ENCODE measurements at places on chromosomes 11 and 22.
A peak's percentile ranks its signal among the peaks of the same experiment; 100 is the strongest.

DNA sequence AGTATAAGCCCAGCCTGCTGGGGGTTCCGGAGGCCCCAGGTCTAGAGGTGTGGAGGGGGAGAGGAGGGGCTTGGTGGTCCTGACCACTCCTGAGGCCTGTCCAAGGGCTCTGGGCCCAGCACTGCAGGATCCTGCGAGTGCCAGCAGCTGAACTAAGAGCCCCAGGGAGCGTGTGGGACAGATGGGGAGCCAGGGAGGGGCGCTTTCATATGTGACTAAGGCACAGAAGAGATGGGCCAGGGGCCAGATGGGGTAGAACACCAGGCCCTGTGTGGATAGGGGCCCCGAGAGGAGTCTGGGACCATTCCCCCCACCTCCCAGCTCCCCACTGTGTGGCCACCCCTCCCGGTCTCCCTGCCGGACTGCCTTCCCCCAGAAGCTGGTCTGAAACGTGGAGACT lies 18.4 kb downstream of the MAFF start:
- DNase-seq = no peak

- no peak for DNase-seq
Observed at GRCh38 chr22:21791635-21792625, 56.3 kb upstream of the YPEL1 start.

- DNase-seq = no peak
Observed at GRCh38 chr11:12777208-12777874, 103.1 kb downstream of the TEAD1 start.

GRCh38 chr11:118911880-118912741 lies 13.6 kb downstream of the BCL9L start:
- peak; percentile 54 for DNase-seq

- no peak for DNase-seq
Observed at GRCh38 chr22:45934168-45934564, 42.8 kb downstream of the WNT7B start.

DNA sequence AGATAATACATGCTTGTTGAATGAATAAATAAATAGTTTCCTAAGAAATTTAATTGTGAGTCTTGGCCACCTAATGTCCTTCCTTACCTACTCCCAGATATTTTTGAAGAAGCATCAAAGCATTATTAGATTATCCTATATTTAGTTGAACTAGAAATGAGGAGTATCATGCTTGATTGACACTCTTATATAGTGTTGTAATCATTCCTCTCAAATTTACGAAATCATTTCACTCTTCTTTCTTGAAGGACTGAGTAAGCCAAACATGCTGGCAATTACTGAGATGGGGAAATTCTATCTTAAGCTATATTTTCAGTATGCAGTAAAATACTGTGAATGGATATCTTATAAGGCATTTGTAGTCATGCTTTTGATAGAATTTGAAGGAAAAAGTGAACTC lies 189.0 kb downstream of the LUZP2 start:
- no peak for DNase-seq

DNA sequence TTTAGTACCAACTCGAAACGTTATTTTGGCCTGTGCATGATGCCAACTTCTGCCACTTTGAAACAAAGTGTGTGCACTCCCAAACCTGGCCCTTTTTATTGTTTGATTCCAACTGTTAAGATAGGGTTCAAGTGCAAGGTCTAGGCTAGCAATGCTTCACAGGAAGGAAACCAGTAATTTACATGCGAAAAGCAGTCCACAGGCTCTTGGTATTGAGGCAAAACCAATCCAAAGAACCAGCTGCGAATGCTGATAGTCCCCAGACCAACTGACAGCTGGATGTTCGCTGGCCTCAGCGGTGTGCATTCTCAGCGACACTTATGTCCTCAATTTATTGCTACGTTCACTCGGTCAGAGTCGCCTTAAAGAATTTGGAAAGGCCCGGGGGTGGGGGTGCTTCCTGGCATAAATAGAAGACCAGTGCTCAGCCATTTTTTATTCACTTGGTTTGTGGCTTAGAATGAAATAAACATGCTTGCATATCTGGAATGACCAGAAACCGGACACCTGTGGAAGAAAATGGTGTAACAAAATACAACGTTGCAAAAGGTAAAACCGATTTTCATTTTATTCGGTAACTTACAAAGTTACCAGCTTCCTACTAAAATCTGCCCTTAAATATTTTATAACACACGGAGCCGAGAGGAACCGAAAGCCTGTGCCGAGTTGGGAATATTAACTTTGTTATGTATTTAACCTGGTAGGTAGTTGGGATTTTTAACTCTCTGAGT lies 1.6 kb downstream of the CPT1A start:
- no peak for DNase-seq

Measured in stimulated activated CD8-positive, alpha-beta memory T cell treated with anti-CD3 and anti-CD28 coated beads, Interleukin-7, amount 100 ng/mL, for 1 hour (primary cell).